ENCODE measurements at places on chromosomes 3 and 15.

- DNase-seq, result no peak
Observed at GRCh38 chr3:152048831-152049230, 175.4 kb downstream of the SUCNR1 start.

DNA sequence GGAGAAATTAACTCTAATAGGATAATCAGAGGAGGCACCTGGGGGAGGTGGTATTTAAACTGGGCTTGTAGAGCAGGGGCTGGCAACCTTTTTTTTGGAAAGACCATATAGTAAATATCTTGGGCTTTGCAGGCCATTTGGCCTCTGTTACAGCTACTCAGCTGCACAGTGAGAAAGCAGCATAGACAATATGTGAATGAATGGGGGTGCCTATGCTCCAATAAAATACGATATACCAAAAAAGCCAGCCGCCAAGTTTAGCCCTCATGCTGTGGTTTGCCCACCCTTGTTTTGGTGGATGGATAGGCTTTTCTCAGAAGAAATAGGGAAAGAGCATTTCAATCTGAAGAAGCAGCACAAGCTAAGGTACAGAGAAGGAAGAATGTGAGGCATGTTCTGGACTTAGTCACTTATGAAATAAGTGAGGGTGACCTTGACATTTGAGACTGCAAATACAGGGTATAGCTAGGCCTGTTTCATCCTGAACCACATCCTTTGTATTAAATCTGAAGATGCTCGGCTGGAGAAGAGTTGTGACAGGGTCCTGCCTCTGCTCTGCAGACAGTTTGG is 131.0 kb upstream of the NR2E3 start:
- no peak for DNase-seq

GRCh38 chr15:43204016-43204901 is 16.6 kb downstream of the EPB42 start:
- DNase-seq, result peak; percentile 74

DNA sequence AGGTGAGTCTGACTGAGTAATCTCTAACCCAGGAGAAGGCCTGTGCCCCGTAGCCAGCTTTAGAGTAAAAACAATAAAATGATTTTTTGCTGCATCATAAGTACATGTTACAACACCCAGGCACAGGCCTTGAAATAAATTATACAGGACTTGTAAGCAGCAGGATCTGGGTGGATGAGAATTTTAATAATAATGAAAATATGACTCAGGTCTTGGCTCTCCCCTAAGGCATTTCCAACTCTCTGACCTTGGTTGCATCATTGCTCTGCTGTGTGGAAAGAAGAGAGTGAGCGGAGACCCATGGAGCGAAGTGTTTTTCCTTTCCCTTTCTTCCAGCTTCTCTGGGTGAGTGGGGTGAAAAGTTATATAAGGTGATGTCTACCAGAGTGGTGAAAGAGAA is 44.6 kb downstream of the EOMES start:
- peak; percentile 88 for DNase-seq

Data from AG08395 (cell line).